ENCODE measurements at places on chromosomes 11 and 22.

DNA sequence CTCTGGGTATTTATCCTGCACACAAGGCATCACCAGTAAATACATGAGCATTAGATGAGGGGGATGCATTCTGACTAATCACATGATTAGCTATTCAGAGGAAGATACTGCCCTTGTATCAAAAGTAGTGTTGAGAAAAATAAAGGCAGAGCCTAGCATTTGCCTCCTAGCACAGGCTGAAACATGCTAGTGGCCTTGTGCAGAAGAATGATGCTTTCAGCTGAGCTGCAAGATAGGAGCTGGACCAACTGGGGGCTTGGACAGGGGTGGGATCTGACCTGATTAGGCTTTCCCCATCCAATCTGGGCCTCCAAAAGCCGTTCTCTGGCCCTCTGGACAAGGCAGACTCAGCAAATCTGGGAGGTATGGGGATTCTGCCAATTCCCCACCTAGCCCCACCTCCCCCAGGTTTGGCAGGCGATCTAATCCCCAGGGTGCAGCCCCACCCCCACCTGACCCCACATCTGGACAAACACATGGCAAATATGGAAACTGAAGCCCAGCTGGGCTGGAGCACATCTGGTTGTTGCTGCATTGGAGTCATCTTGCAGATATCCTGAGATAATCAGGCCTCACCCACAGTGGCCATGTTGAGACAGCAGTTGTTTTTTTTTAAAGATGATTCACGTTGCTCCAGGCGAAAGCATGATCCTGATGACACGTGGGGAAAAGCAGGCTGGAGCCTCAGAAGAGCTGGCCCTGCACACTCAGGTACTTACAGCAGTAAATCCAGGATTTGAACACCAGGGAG is 4.4 kb upstream of the MISFA start:
- DNase-seq = no peak

- DNase-seq = no peak
These were observed 103.7 kb downstream of the LRRC32 start for GRCh38 chr11:76566811-76567210.

DNA sequence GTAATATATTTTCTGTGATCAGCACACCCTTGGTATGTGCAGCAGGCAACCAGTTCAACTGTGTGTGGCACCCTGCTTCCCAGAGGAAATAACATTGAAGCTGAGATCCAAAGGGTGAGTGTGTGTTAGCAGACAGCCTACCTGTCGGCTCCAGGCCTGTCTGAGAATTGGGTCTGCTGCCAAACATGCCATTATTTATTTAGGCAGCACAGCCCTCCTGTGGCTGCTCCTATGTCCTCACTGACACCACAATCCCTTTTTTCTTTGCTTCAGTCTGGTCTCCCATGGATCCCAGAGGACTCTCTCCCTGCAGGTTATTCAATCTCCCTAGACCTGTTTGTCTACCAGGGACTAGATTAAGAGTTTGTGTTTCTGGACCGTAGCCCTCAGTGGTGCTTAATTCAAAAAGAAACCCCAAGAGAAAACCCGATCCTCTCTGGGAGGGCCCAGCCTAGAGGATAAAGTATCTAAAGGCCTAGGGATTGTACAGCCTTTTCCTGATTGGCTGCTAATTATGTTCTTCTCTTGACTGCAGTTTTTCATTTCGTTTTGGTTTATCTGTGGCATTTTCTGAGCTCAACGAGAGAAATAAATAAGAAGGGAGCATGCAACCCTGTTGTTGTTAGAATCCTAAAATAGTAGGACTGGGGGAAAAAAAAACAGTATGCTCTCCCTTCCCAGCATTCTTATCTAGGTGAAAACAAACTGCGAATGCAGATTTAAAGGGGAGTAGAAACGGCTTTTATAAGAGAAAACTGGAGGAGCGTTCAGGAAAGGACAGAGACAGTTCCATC is 24.1 kb downstream of the KCNE3 start:
- DNase-seq = peak; percentile 40

DNA sequence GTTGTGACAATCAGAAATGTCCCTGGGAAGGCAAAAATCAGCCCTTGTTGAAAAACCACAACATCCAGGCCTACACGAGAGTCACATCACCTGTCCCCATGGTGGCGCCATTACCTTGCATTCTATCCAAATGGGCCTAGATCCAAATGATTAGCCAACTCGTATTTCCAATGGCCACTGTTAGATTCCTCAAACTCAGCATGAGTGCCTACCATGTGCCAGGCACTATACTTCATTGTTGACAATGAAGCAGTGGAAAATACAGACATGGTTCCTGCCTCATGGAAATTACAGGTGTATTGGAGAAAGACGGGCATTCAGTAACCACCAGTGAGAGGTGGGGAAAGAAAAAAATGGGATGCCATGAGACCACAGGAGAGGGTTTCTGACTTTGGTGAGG is 29.8 kb upstream of the CREB3L1 start:
- DNase-seq = peak; percentile 46

- no peak for DNase-seq
These were observed 112.3 kb upstream of the GRK3 start for GRCh38 chr22:25452116-25452700.

GRCh38 chr11:1401656-1402221 is 12.0 kb downstream of the BRSK2 start:
- no peak for DNase-seq

DNA sequence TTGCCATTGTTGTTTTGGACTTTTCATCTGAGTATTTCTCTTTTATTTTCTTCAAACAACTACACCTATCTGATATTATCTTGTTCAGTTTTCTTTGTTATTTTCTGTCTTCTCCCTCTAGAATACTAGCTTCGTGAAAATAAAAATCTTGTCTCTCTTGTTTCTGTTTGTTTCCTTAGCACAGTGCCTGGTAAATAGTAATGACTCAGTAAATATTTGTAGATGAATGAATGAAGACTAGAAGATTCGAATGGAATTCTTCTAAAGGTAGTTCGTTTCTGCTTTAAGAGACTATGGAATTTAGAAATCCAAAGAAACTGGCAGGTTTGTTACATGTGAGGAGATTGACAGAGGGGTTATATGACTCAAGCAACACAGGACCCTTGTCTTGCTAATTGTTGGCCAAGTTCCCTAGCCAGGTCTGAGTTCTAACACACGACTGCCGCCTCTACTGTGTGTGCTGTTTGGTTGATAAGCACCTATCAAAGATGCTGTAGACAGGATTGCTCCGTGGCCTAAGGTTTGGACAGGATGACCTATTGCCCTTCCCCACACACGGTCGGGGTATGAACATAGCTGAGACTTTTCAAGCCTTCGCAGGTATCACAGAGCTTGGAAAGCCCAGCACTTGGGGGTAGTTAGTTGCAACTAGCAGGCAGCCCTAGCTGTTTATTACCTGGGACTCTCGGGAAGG is 831 bp upstream of the TMEM135 start:
- DNase-seq = no peak

DNA sequence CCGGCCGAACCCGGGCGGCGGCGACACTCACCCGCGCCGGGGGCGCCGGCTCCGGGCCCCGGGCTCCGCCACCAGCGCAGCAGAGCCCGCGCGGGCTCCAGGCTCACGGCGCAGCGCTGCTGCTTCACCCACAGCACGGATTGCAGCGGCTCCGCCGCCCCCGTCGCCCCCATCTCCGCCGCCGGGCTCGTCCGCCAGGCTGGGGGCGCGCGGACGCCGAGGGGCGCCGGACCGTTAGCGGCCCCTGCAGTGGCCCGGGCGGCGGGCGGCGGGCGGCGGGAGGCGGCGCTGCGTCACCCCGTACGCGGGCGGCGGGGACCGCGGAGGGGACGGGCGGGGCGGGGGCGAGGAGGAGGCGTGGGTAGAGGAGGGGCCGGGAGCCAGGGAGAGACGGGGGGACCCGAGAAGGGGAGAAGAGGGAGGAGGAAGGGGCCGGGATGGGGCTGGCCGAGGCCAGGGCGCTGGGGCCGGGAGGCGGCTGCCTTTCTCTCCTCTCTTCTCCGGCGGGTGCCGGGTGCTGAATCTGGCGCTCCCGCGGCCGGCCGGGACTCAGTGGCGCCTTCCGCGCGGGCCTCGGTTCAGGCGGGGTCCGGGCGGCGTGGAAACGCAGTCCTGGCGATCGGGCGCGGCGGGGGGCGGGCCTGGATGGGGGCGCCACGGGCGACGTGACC is at the start of gene CERK:
Gene CERK, minus strand, starts transcription at position 277 of the 671 bp plus-strand sequence. Its CDS starts 104 bp downstream, at position 173.
- DNase-seq = no peak

- no peak for DNase-seq
These were observed 96.0 kb downstream of the PARVA start for GRCh38 chr11:12473381-12473780.

- DNase-seq = no peak
These were observed 5.1 kb downstream of the DGCR2 start for GRCh38 chr22:19117111-19117512.

DNA sequence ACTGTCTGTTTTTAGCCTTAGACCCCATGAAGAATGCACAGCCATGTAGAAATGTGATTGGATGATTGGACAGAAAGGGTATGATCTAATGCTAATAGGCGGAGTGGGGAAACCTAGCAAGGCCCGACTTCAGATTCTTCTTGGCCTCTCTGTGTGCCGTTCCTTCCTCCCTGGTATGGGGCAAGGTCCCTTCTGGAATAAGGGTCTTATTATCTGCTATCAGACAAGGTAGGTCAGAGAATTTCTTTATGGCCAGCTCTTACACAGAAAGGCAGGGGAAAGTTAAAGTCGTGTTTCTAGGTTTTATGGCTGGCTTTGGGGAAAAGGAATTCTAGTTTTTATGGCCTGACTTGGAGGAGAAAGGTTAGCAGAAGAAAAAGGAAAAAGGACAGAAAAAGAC is 30.6 kb downstream of the DBX1 start:
- no peak for DNase-seq

- DNase-seq = no peak
These were observed 9.1 kb downstream of the POLD4 start for GRCh38 chr11:67344264-67344663.

GRCh38 chr11:8273287-8273686 is 9.6 kb upstream of the LMO1 start:
- DNase-seq = no peak

DNA sequence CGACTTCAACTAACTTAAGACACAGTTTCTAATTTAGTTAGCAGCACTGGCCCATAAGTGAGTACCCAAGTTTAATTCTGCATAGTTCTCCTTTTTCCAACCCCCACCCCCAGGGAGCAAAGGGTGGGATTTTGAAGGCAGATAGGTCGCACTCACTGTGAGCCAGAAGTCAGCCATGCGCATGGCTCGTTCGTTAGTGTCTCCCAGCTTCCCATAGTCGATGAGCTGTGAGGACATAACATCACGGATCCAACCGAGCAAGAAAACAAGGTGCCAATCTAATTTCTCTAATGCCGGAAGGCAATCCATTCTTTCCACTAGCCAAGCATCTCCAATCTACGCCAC is 577 bp downstream of the MRPL17 start:
- DNase-seq = no peak

- DNase-seq = peak; percentile 98
These were observed 35.6 kb downstream of the MPPED1 start for GRCh38 chr22:43447380-43447779.

- DNase-seq = no peak
These were observed 11.9 kb downstream of the CHID1 start for GRCh38 chr11:898540-899190.

GRCh38 chr11:131463162-131463561 is 92.7 kb downstream of the NTM start:
- DNase-seq = no peak

GRCh38 chr11:117535201-117535849 is 207.7 kb downstream of the CEP164 start:
- no peak for DNase-seq

DNA sequence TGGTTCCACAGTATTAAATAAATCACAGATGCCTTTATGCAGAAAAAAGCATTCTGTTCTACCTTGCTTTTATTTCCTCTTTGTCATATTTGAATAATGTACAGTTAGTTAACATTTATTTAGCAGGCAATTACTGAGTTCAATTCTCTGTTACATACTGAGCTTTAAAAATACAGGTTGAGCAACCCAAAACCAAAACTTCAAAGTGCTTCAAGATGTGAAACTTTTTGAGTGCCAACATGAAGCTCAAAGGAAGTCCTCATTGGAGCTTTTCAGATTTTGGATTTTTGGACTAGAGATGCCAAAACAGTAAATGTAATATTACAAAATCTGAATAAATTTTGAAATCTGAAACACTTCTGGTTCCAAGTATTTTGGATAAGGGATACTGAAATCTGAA is 54.1 kb downstream of the PDHX start:
- DNase-seq = no peak

DNA sequence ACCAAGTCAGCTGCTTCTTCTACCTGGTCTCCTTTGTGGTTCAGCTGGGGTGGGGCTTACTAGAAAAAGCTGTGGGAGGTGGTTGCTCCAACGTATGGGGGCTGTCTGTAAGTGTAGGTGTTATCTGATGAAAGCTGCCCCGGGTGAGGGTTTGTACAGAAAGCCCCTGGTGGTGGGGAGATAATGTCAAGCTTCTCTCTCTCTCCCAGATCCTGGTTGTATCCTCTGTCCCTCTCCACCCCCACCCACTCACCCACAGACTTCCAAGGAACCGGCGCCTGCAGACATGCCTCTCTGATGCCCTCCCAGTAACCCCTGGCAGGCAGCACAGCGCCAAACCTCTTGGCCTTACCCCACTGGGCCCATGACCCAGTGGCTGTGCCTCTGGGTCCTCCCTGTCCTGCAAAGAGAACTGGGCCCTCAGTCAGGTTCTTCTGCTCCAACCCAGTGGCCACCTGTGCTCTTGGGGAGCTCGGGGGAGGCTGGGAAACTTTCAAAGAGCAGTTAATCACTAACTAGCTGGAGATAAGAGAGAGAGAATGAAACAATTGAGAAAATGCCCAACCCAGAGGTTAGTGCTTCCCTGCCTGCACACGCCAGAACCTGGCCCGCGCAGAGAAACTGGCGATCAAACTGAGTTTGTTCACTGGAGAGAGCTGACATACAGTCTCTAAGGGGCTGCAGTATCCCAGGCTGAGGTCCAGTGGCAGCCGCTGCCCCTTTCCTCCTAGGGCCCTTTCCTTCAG is 20.4 kb upstream of the EHF start:
- DNase-seq = no peak

- DNase-seq = no peak
These were observed 876 bp downstream of the NFRKB start for GRCh38 chr11:129894278-129895125.

DNA sequence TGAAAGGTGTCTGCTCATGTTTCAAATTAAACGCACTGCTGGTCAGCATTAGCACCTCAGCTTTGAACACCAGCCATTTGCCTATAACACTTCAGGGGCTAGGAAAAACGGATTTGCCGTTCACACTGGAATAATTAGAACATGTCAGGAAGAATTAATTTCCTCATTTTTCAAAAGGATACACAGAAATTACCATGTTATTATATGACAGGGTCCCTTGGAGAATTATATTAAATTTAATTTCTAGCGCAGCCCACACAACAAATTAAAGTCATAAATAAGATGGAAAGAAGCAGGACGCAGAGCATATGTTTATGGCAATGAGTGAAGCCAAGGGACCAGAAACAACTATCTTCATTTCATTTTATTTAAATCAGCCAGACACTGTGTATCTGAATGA is 83.8 kb upstream of the SOX6 start:
- DNase-seq = no peak

DNA sequence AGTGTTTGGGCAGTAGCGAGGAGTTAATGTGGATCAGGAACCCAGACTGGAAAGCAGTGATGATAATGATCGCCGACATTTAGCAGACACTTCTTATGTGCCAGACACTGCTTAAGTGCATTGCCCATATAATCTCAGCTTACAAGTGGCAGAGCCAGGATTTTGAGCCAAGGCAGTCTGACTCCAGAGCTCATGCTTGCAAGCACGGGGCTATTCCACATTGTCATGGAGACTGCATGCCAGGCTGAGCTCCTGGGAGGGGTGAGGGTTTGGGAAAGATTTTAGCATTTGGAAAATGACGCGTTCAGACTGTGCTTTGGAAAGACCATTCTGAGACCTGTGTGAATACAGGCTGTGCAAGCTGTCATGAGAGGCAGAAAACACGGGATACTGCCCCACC is 302.7 kb downstream of the DDX10 start:
- DNase-seq = no peak

Data from NCI-H187 treated with DMSO at 0.1 percent for 48 hours (cell line).